ENCODE measurements at places on chromosomes 16 and 17.

- no peak for DNase-seq
These were observed 46.7 kb downstream of the LMF1 start for GRCh38 chr16:924063-924462.

GRCh38 chr16:17343028-17343427 lies 127.7 kb downstream of the XYLT1 start:
- DNase-seq = no peak

DNA sequence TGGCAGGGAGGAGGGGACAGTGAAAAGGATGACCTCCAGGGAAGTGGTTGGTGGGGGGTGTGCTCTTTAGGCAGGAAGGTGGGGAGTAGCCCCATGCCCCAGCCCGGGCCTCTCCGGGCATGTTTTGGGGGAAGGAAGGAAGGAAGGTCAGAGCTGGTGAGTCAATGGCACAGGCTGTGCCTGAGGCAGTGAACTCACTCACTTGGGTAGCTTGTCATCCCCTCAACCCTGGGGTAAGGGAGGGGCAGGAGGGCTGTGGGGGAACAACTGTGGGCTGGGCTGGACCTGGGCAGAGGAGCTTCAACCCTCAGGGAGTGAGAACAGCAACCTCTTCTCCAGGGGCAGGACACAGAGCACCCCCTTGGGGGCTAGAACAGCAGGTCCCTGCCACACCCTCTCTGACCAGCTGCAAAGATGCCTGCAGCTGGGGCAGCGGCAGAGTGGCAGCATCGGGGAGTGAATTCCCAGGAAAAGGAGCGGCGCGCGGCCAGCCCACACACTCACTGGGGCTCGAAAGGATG lies 6.3 kb downstream of the CSF3 start:
- no peak for DNase-seq

DNA sequence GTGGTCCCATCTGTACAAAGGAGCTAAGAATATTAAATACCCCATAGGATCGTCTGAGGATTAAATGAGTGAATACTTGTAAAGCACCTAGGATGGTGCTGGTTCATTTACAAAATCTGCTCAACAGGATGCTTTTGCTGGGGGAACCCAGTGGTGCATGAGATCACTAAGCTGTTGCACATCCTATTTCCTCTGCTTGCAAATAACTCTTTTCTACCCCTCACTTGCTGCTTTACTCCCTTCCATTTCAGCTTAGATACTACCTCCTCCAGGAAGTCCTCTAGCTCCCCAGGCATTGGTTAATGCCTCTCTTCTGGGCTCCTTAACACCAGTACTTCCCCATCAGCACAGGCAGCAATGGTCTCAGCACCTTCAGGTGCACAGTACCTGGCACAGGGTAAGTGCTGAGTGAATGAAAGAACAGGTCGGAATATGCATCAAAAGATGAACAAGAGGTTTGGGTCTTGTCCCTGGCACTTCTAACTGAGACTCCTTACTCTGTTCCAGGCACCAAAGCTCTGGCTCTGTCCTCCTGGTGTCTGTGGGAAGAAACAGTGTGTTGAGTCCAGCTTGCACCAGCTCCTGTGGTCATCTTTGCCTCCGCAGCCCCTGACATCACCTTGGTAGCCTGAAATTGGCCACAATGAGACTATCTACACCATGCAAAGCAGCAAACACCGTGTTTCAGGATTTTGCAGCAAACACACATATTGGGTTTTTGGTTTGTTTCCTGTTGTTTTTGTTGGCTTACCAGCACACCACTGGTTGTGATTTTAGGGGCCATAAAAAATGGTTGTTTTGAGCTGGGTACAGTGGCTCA lies 24.1 kb upstream of the IL21R start:
- no peak for DNase-seq

GRCh38 chr17:329784-330420 lies 22.7 kb downstream of the RPH3AL start:
- no peak for DNase-seq

GRCh38 chr16:2964475-2965336 lies 631 bp downstream of the KREMEN2 start:
- DNase-seq = peak; percentile 48
